ENCODE measurements at places on chromosomes 11 and 22. TPM values are rescaled to one million over a fixed set of nuclear protein-coding genes. Genes with fewer than 3 reads are reported as not detected.

- no peak for DNase-seq
These were observed 11.6 kb downstream of the LIF start for GRCh38 chr22:30234786-30235470.

DNA sequence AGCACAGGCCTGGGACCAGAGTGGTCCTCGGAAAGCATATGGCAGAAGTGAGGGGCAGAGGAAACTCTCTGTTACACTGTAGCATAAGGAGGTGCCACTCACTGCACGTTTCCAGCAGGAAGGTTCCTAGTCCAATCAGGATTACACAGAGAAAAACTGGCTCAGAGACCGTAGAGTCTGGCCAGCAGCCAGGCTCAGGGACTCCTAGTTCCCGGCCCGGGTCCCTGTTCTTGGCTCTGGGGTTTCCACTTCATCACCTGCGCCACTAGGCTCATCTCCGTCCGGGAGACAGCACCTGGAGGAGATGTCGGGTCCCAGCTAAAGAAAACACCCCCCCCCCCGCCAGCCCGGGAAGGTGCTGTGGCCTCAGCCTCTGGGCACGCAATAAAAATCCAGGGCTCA is 1.1 kb downstream of the TTLL12 start:
- DNase-seq: no peak

GRCh38 chr22:25383892-25384291 is 164.5 kb downstream of the CRYBB2 start:
- no peak for DNase-seq

DNA sequence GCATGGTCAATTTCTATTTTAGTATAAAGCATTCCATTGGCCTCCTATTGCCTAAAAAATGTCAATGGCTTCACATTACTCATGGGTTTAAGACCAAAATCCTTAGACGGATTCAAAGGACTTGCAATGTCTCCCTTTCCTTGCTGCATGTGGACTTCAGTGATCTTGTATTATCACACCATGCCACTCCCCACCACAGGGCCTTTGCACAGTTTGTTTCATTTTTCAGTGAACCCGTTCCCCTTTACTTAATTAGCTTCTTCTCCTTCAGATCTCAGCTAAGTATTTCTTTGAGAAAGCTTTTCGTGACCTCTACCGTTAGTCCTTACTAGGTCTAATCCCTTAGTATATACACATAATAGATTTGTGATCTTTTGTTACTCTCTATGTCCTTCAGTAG is 269.7 kb downstream of the FAM76B start:
- no peak for DNase-seq

GRCh38 chr22:45088576-45088975 is 75.1 kb upstream of the NUP50 start:
- DNase-seq: no peak

The OR10A2 gene
- not detected for total RNA-seq
